ENCODE measurements at places on chromosomes 2 and 18. TPM values are rescaled to one million over a fixed set of nuclear protein-coding genes. Genes with fewer than 3 reads are reported as not detected.

TRIB2 gene
- total RNA-seq: 127 TPM

PIK3C3 gene
- total RNA-seq: 65.8 TPM

- DNase-seq: no peak
These were observed 85.1 kb downstream of the GREB1L start for GRCh38 chr18:21327101-21327500.

DNA sequence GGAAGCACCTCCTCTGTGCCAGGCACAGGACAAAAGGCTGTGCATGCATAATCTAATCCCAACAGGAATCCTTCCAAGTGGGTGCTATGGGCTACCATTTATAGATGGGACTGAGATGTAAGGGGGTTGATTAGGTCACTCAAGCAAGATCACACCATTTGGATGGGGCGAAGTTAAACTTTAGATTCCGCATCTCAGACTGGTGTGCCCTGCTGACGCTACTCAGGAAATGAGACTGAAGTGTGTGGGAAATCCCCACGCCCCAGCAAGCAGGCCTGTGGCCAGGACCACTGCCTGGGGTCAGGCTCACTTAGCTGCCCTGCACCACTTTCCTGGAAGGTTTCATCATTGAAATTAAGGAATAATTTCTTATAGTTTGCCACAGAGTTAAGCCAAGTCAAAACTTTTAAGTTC is 70.5 kb upstream of the PPP1CB start:
- DNase-seq: peak; percentile 47

- DNase-seq: no peak
These were observed 41.1 kb downstream of the ASB1 start for GRCh38 chr2:238467792-238468191.

ARHGEF4 gene
- total RNA-seq: 3.5 TPM

DNA sequence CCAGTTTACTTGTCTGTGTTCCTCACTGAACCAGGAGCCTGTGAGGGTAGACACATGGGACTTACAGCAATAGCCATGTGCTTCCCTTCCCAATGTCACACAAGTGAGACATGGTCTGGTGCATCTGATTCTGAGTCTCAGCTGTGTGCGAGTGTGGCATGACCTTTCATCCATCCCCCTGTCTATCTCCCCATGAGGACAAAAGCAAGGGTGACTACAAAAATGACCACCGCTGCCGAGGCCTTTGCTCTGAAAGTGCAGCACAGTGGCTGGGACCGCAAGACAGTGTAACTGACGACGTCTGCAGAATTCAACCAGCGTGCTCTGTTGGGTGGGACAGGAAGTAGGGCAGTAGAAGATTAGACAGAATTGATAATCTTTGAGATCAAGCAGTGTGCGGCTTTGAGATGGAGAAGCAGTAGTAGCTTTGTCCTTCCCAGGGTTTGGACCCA is 50.5 kb downstream of the RAB31 start:
- no peak for DNase-seq

GRCh38 chr18:35000457-35000856 is 40.8 kb upstream of the MAPRE2 start:
- DNase-seq: no peak

- no peak for DNase-seq
These were observed 20.0 kb downstream of the SMC6 start for GRCh38 chr2:17733599-17733998.

GRCh38 chr2:74554820-74555531 is 456 bp downstream of the DOK1 start:
- peak; percentile 23 for DNase-seq

GPR155 gene
- 17.8 TPM for total RNA-seq

DNA sequence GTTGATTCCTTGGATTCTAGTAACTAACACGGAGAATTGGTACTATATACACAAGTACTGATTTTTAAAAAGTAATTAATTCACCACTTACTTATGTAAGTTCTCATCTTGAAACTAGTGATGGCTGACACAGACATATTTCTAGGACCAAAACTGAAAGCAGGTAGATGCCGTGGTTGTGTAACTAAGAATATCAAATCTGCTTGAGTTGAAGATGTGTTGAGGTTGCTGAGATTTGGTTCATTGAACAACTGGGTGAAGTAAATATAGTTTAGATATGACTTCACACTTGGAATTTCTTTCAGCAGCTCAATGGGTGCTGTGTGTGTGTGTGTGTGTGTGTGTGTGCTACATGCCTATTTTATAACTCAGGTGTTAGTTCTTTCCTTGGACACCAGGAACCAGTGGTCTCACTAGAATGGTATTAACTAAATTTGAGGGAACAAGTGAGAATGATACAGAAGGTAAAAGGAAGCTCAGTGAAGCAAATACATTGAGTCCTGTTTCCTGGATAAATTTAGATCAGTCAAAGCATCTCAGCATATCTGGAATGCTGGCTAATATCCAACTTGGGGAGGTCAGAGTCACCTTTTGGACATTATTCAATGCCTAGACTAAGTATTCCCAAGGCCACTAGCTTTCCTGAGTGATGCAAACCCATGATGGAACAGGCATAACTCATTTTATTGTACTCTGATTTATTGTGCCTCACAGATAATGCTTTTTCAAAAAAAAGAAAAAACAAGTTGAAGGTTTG is 110.7 kb upstream of the ZEB2 start:
- no peak for DNase-seq
